ENCODE measurements at places on chromosomes 1 and 21.

- no peak for DNase-seq
Observed at GRCh38 chr21:44969931-44970755, 30.3 kb downstream of the SLX9 start.

- no peak for DNase-seq
Observed at GRCh38 chr1:79052829-79053449, 46.4 kb upstream of the ADGRL4 start.

- peak; percentile 65 for DNase-seq
Observed at GRCh38 chr1:234956821-234957329, 171.8 kb downstream of the TOMM20 start.

- DNase-seq, result peak; percentile 48
Observed at GRCh38 chr1:8409106-8409505, 91.2 kb downstream of the SLC45A1 start.

DNA sequence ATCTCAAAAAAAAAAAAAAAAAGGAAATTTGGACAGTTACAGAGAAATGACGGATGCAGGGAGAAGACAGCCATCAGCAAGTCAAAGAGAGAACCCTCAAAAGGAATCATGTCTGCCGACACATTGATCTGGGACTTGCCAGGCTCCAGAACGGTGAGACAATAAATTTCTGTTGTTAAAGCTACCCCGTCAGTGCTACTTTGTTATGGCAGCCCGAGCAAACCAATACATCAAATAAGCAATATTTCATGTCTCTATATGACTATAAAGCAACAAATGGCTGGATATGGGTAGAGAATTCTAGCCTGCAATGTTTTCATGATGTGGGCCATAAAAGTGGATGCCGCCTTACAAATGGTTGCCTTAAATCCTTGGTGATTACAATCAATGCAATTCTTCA, 23.3 kb upstream of the FAM89A start:
- no peak for DNase-seq

DNA sequence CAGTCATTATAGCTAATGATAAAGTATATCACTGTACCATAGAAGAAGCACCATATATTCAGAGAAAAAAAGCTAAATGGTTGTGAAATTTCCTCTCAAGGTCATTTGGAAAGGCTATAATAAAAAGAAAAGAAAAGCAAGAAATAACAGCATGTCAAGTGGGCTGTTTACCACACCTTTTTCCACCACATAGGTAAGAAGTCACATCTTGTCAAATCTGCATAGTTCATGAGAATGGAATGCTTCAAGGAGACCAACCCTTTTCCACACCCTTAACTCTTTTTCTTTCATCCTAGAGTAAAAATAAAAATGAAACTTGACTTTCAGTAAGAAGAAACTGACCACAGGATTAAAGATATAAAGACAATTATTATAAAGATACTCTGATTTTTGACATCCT, 91.2 kb downstream of the ATP6V1G3 start:
- no peak for DNase-seq

GRCh38 chr1:164562947-164563520, 4.0 kb downstream of the PBX1 start:
- DNase-seq, result no peak

DNA sequence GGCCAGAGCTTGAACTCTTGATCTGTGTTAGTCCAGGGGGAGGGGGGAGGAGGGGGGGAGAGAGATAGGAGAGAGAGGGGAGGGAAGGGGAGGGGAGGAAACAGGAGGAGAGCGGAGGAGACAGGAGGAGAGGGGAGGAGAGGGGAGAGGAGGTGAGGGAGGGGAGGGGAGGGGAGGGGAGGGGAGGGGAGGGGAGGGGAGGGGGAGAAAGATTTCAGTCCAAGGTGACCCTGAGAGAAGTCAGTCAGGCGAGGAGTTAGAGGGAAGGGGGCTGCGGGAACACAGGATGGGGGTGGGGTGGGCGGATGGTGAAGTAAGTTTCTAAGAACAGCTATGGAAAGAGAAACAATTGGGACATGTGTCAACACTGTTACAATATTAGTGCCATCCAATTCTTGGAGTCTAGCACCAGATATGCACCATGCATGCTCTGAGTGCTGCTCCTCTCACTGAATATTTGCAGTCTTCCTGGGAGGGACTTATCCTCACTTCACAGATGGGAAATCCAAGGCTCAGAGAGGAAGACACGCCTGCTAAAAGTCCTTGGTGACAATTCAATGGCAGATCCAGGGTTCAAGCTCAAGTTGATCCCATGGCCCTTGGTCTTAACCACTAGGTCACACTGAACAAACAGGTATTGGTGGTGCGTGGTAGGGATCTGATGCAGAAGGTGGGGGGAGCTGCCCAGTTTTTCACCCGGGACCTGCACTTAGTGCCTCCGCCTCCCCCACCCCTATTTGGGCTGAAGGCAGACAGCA, 42.5 kb upstream of the ECE1 start:
- no peak for DNase-seq

GRCh38 chr1:154809436-154810413, 60.4 kb downstream of the KCNN3 start:
- no peak for DNase-seq

DNA sequence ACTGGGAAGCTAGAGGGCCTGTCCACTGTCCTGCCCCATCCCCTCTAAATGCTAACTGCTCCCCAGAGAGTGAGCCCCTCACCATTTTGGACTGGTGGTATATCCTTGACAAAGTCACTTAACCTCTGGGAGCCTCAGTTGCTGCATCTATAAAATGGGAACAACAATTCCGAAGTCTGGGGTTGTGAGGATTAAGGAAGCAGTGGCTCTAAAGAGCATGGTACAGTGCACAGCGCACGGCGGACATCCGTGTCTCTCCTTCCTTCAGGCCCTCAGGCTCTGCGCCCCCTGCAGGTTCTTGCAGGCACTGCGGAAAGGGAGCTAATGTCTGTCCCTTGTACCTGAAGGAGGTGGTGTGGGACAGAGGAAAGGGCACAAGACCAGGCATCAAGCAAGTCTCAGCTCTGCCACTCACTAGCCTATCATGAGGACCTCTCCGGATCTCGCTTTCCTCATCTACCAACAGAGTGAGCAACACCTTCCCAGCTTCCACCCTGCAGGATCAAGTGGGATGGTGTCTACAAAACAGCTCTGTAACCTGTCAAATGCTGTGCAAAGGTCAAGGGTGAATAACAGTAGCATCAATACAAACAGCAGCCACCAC, 20.1 kb downstream of the ECE1 start:
- peak; percentile 87 for DNase-seq

DNA sequence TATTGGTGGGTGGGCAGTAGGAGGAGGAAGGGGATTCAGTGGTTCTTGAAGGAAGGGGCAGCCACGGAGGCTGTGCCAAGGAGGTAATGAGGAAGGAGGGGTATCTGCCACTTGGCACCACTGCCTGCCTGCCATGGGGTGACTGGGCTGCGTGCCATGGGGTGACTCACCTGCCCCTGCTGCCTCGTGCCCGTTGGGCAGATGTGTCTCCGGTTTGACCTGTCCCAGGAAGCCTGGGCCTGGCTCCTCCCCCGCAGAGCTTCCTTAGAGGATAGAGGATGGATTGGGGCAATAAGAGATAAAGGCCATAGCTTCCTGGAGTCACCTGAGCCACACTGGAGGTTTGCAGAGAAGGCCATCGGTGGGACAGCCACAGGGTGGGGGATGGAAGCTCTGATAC, 1.7 kb downstream of the PADI3 start:
- DNase-seq, result no peak

- DNase-seq, result no peak
Observed at GRCh38 chr1:7610106-7610731, 160.9 kb upstream of the VAMP3 start.

DNA sequence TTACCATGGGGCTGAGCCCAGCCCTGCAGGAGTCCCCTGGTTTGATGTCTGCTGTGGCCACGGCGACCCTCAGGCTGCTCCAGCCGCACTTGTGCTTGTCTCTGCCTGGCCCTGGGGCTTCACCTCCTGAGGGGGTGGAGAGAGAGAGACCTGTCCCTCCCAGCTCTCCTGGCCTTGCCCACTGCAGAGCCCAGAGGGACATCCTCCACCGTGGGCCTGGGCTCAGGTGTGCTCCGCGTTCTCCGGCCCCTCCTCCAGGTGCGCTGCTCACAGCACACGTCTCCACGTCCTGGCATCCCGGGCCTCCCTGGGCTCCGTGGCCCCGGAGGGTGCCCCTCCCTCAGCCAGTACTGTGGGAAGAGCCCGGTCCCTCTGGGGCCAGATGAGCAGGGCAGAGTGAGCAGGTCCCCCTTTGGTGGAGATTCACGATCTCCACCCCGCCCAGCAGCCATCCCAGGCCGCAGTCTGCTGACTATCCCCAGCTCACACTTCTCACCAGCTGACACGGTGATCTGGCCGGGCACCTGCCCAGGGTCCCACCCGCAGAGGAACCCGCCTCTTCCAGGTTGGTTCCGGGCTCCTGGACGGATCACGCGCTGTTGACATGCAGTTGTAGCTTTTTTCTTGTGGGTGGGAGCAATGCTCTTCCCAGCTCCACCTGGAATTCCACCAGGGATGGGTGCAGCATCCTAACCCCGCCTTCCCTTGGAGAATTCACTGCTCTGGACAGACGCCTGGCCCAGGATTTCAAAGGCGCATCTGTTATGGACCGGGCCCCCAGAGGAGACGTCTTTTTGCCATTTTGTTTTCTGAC, 41.8 kb upstream of the POFUT2 start:
- DNase-seq, result no peak

- DNase-seq, result no peak
Observed at GRCh38 chr1:43947874-43948437, 1.2 kb downstream of the IPO13 start.

DNA sequence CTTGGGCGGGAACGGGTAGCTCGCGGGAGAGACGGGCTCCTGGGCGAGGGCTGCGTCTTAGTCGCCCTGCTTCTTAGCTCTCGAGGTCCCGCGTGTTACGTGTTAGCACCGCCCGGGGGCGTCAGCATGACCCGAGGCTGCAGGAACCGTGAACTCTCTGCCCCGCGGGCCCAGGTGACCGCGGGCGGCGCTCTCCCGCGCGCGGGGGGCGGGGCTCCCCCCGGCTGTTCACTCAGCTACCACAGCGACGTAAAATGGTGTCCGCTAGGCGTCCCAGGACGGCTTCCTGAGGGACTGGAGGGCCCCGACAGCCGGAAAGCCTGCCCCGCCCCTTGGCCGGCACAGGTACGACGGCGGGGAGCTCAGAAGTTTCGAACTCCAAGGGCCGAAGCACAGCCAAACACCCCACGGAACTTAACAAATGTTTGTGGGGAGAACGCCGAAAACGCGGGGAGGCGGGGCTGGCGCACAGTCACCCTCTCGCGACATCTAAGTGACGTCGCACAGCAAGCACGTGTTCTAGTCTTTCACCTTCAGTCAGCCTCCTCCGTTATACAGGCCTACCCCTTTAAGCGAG, 780 bp upstream of the RBM15 start:
- DNase-seq, result peak; percentile 93

DNA sequence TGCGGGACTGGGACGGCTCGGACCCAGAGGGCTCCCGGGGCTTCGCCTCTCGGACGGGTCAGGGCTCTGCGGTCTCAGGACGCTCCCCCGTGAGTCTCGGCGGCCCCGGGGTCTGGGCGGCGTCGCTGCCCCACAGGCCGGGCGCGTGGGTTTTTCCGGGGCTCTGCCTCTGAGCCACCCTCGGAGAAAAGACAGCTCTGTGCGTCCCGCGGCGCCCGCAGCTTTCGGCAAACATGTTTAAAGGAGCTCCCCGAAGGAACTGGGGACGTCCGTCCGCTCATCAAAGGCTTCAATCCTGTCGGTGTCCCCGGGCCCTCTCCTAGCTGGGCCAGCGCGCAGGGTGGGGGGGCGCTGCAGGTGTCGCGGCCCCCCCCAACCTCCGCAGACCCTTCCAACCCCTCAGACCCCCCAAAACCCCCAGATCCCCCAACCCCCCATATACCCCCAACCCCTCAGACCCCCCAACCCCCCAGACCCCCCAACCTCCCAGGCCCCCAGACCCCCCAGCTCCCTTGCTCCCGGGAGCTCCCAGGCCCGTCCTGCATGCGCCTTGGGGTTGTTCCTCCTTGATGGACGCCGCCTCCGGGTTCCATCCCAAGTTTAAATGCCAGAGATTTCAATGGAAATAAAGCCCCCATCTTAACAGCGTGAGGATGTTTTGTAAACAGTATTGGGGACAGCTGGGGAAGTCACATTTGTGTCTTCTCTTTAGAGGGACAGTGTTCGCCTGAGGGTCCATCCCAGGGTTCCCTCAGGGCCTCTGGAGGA, 996 bp upstream of the C1orf159 start:
- peak; percentile 54 for DNase-seq

DNA sequence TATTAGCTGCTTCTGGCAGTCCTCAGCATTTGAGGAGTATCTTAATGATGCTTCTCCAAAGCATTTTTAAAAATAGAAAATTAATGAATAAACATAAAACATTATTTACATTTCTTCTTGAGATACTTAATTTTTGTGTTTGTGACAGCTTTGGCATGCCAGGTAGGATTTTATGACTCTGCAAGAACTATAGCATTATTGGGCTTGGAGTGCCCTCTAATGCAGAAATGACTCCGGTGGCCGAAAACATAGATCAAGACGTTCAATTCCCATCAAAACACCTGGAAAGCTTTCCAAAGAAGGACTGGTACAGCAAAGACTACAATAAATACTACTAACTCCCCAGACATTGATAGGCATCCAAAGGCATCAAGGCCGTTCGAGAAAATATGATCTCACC, 366.4 kb upstream of the CXADR start:
- DNase-seq, result no peak

All from neural progenitor cell (in vitro differentiated cells).